NCI-H82 (cell line): ENCODE measurements at places on chromosomes 3 and 15.

DNA sequence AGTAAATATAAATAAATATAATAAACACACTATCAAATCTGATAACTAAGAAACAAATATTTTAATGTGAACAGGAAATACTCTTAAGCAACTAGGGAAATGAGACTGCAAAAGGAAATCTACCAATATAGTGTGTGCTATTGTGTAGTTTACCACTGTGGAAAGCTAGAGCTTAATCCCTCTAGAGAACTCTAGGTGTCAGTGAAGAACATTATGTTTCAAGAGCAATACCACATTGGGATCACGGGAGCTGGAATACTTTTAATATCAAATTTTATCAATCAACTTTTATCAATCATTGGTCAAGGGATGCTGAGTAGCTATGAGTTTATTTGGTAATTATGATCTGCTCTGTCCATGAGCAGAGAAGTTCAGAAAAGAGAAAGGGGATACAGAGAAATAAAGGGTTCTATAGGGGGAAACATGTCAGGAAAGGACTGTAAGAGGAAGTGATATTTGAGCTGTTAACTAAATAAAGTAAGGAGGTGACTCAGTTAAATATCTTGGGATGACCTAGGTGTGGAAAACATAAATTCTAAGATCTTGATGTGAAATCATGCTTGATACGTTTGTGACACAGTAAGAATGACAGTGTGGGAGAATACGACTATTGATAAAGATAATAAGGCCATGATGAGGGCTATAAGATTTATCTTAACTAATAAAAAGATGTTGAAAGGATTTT lies 762.2 kb upstream of the ALCAM start:
- peak; percentile 11 for DNase-seq

- DNase-seq = no peak
These were observed 189.0 kb upstream of the HES1 start for GRCh38 chr3:193946945-193947344.

- DNase-seq = no peak
These were observed 382.9 kb upstream of the MCTP2 start for GRCh38 chr15:93848490-93848889.

DNA sequence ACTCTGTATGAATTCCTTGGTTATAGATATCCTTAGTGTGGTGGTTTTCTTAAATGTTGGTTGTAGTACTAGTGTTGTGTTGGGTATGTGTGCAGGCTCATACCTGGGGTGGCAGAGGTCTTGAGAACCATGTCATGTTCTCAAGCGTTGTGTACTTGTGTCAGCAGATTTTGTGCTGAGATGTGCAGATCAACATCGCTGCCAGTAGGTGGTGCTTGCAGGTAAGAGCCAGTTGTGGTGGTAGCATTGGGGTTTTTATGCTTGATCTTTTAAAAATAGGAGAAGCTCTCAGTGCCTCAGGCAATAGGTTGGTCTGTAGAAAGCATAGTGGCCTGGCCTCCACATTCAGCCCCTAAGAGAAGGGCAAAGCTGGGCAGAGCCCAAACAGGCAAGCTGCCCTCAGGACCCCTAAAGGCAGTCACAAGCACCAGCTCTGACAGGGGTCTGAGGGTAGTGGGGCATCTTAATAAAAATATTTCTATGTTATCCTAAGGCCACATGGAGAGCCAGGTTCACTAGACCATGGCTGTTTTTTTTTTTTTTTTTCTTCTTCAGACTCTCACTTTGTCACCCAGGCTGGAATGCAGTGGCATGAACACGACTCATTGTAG lies 164.0 kb downstream of the IL20RB start:
- DNase-seq = peak; percentile 72

DNA sequence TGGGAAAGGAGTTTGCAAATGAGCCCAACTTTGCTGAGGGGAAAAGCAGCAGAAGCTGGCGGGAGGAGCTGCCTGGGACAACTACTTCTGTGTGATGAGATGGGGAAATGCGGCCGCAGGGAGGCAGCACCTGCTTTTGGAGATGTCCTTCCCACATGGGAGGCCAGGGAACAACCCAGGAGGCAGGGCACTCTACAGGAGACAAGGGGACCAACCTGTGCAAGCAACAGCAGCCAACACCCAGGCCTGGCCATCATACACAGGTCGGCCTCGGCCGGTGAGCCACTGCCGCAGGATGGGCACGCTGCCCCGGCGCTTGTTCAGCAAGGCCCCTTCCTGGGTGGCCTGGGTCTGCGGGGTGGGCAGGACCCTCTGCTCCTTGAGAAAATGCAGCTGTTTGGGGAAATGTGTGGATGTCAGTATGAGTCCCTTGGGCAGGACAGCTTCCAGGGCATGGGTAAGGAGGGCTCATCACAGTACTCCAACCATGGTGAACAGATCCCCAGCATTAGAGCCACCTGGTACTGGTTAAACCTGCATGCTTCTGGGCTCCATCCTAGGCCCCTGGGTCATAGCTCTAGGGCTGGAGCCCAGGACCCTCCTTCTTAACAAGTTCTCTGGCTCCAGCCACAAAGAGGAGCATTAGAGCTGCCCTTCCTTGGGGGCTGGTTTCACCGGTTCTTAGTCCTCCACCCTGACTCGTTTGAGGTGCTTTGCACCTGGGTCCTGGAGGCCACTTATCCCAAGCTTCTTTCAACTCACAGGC lies 11.6 kb downstream of the EPB42 start:
- peak; percentile 40 for DNase-seq

DNA sequence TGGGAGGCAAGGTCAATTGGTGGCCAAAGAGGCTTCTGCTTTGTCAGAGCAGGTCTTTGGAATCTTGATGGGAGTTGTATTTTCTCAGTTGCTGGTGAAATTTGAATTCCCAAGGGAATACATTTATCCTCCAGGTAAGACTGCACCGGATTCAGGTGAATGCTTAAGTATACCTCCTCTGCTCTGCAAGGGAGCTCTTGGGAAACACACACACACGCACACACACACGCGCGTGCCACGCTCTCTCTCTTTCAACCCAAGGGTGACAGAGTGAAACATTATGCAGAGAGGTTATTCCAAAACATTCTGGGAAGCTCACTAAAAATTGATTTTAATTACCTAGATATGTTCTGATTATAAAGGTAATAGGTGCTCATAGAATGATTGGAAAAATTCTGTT lies 33.7 kb downstream of the ST6GAL1 start:
- DNase-seq = no peak

GRCh38 chr15:48946074-48946839 lies 17.5 kb downstream of the SHC4 start:
- no peak for DNase-seq

DNA sequence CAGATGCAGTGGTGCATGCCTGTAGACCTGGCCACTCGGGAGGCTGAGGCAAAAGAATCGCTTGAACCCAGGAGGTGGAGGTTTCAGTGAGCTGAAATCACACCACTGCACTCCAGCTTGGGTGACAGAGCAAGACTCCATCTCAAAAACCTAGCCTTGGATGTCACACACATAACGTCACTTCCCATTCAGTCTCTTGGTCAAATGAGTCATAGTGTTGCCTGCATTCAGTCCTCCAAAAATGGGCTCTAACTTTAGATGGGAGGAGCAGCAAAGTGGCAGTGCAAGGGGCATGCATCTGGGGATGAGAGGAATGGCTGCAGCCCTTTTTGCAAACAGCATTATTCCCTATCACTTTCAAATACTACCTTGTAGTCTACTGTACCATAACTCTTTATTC lies 62.9 kb upstream of the AGBL1 start:
- DNase-seq = no peak

GRCh38 chr15:55394694-55395093 lies 13.5 kb downstream of the CCPG1 start:
- DNase-seq = no peak

DNA sequence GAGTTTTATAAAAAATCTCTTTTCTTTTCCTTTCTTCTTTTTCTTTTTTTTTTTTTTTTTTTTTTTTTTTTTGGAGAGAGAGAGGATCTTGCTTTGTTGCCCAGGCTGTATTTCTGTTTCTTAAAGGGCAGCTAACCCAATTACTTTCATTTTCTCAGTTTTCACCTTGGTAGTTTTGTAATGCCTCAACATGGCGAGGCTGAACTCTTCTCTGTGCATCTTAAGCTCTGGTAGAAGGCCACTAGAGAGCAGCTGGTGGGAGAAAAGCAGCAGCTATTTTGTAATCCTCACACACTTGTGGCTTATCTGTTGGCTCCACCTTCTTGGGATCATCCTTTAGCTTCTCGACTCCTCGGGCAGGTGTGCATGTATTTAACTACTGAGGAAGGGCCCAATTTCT lies 152.2 kb upstream of the MEIS2 start:
- peak; percentile 83 for DNase-seq

DNA sequence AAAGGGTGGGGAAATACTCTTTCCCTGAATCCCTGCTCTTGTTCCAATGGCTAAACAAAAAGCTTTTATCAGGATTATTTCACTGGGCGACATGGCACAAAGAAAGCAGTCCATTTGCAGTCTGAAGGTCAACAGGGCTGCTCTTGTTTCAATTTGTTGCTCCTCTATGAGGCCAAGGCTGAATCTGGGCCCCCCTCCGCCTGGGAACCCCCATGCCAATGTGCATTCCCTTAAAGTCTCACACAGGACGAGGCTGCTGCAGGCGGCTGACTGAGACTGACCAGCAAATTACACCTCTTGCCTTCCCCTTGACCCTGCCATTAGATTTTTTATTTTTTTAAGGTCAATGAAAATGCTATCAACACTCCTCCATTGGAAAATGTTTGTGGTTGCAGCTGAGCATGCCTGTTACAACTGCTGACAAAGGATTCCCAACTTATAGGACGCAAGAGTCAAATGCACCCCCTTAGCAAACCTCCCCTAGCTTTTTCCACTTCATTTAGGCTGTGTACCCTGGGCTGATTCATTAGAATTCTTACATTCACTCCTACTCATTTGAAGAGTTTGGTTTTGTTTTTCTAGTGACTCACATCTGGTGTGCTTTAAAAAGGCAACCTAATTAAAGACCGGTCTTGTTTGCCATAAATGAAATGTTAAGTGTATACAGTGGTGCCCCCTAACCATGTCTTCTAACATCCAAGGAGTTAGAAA lies 60.8 kb upstream of the ARHGEF3 start:
- no peak for DNase-seq

DNA sequence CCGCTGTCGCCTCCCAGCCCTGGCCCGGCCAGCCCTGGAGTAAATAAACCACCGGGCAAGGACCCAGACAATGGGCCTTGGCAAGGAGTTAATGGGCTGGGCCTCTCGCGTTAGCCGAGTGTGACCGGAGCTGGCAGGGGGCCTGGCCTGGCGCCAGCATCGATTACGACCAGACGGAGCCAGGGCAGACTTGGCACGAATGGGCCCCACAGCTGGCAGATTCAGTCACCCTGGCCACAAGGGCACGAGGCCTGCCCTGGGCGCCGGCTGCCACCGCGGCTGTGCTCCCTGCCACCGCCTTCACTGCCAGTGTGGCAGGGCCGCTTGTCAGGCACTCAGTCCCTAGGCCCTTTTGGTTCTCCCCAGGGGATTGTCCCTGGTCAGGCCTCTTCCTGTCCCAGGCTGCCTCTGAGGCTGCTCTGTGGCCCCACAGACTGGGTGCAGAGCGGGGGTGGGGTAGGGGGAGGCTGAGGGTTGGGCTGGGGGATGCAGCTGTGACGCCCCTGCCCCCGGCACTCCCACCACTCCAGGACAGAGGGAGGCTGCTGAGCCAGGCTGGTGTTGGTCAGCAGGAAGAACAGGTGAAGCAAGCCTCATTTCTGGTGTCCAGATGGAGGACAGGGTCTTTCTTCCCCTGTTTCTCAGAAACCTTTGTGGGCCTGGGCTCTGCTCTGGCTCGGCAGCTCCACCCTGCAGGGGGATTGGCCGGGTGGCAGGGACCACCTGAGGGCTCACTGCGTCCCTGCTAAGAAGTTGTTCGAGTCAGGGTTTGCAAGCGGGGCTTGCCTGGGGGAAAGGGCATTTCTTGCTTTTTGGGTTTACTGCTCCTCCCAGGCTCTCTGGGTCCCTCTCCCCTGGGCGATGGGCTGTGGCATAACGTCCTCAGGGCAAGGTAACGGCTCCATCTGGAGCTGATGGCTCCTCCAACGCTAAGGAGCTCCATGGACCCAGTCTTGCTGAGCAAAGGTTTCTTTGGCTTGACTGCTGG lies 30.5 kb upstream of the SRP14 start:
- DNase-seq = peak; percentile 34

GRCh38 chr3:18111796-18112232 lies 313.3 kb downstream of the SATB1 start:
- peak; percentile 28 for DNase-seq

GRCh38 chr3:122103821-122104514 lies 48.8 kb downstream of the CD86 start:
- DNase-seq = no peak

- DNase-seq = no peak
These were observed 223.3 kb upstream of the TPRG1 start for GRCh38 chr3:188948281-188948996.

DNA sequence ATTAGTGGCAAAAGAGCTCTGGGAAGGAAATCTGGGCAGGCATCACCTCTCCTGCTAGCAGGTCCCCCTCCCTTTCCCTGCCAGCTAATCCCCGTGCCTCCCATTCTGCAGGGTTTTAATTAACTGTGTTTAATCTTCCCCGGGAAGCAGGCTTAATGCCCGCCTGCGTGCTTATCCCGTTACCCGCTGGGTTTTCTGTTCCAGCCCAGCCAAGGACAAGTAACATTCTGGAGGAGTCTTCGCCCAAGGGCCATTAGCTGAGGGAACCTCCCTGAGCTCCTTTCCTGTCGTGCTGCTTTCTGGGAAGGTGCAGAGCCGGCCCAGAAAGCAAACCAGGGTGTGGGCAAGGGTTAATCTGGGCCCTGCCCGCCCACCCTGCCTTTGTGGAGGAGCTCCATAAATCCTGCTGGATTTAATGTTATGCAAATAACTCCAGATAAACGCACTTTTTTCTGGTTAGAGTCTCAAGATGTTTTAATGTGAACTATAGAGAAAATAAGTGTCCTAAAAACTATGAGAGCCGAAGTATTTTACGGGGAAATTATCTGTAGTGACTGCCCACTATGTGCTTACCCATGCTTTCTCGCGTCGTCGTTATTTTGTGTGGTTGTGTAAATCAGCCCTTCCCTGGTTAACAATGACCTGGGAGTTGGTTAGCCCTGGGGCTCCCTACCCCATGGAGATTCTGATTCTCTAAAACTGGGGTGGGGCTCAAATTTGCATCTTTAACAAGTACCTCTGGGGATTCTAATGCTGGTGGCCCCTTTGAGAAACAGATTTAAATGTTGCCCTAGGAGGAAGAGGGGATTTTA lies 25.9 kb downstream of the TRIM71 start:
- DNase-seq = peak; percentile 97
